AG08395 (cell line): ENCODE measurements at places on chromosomes 4 and X.
A peak's percentile ranks its signal among the peaks of the same experiment; 100 is the strongest.

GRCh38 chrX:103488332-103488731, 31.0 kb downstream of the RAB40A start:
- DNase-seq = peak; percentile 62

- DNase-seq = no peak
Observed at GRCh38 chr4:24471486-24472160, 112.7 kb downstream of the DHX15 start.

- no peak for DNase-seq
Observed at GRCh38 chrX:136906921-136907510, 26.5 kb upstream of the RBMX start.

DNA sequence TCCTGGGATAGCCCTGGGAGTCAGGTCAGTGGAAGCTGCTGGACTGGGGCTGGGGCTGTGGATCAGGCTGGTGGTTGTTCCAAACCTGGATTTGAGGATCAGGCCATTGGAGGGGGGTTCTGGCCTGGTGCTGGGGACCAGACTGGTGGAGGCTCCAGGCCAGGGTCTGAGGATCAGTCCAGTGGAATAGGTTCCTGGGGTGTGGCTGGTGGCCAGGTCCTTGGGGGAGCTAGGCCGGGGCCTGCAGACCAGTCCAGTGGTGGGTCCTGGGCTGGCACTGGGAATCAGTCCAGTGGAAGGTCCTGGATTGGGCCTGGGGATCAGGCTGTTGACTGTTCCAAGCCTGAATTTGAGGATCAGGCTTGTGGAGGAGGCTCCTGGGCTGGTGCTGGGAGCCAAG, 8.0 kb downstream of the ARMCX4 start:
- no peak for DNase-seq

DNA sequence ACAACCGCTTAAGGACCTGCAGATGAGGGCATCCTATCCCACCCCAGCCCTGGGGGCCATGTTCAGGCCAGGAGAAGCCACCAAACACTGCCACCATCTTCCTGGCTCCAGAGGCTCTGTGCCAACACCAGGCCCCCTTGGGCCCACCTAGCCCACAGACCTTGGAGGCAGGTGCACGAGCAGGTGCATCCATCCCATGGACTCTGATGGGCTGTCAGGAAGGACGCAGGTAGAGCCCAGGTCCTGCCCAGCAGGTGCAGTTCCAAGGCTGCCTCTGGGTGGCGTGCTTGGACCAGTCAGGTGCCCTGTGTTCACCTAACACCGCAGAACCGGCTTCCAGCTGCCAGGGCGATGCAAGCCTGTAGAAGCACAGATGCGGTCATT, 22.8 kb upstream of the PDE6B start:
- DNase-seq = no peak

- peak; percentile 8 for DNase-seq
Observed at GRCh38 chr4:115090483-115091075, 22.8 kb downstream of the NDST4 start.

DNA sequence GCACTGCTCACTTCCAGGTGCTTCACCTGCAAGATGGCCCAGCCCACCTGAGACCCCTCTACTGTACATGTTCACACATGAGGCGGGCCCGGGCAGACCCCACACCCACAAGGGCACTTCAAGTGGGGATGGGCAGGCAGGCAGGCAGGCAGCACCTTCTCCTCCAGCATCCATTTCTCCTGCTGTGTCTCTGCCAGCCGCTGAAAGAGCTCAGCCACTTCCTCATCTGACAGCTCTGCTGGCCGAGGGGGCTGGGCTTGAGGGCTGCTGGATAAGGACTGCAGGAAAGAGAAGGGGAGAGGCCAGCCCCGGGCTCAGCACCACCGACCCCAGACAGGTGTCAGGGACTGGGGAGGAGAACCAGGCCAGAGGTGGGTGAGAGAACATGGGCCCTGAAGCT, 4.4 kb upstream of the KCND1 start:
- no peak for DNase-seq

DNA sequence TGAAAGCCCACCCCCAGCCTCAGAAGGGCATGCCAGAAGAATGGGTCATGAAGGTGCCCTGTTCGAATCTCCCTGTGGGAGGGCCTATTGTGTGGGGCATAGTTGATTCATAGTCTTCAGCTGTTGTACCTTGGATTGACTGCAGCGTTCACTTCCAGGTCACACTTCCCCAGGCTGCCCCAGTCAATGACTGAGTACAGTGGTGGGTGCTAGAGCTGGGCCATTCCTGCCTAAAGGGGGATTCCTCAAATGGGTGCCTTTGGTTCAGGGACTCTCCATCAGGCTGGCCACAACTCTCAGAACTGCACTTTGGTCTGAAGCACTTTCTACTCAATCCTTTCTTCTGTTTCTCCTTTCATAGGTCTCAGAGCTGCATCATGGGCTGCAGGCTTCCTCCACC, 35.0 kb upstream of the RASGEF1B start:
- DNase-seq = no peak

GRCh38 chr4:126230269-126230668, 915.5 kb downstream of the FAT4 start:
- DNase-seq = no peak

- no peak for DNase-seq
Observed at GRCh38 chrX:5644776-5645175, 583.9 kb downstream of the NLGN4X start.

DNA sequence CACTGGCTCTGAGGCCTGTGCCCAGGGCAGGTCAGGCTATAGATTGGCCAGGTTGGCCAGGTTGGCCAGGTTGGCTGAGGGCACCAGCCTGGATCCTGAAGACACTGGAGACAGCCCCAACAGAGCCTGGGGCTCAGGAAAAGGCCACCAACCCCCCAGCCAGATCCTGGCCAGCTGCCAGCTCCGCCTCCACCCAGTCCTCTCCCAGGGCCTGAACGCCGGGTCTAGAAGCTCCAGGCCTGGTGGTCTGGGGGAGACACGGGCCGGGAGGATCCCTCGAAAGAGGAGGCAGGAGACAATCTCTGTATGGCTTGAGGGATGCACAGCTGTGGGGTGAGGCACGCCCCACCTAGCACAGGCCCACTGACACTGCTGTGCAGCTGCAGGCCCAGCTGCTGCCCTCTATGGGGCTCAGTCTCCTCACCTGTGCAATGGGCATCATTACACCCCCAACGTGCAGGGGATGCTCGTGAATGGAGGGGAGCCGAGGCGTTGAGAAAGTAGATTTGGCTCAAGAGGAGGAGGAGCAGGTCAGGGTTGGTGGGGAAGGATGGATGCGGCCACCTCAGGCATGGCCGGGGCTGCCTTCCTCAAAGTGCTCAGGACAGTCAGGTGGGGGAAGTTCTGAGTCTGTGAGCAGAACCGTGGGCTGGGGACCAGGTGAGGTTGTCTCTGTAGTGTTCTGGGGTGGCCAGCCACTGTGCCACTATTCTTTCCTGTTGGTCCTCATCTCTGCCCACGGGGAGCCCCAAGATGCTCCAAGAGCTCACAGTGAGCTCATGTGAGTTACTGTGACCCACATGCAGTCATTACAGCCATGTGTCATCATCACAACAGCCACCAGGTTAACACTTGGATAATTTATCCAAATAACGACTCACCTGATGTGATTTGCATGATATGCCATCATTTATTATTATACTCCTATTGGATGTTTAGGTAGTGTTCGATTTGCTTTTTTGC, 10.8 kb upstream of the GAGE10 start:
- no peak for DNase-seq

- DNase-seq = no peak
Observed at GRCh38 chr4:10983885-10984640, 299.5 kb upstream of the CLNK start.

DNA sequence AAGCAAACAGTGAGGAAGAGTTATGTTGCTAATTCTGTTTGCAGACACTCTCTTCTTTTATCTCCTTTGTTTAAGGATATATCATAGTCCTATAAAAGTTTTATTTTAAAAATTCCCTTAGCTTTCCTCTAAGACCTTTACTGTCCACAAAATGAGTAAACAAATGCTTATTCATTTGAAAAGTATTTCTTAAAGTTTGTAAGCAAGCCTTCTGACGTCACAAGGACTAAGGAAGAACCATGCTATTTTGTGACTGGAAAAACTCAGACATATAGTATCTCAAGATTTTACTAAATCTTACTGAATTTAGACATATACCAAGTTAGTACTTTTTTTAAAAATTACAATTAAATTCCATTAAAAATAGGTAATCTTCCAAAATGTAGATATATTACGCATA, 5.2 kb upstream of the RBMXL3 start:
- DNase-seq = peak; percentile 19

DNA sequence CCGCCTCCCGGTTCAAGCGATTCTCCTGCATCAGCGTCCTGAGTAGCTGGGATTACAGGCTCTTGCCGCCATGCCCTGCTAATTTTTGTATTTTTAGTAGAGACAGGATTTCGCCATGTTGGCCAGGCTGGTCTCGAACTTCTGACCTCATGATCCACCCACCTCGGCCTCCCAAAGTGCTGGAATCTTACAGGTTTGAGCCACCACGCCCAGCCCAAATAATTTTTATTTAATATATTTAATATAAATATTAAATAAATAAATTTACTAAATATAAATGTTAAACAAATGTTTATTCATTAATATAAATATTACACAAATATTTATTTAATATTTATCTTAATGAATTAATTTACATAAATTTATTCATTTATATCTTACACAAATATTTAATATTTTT, 120.2 kb downstream of the SHOX start:
- no peak for DNase-seq

DNA sequence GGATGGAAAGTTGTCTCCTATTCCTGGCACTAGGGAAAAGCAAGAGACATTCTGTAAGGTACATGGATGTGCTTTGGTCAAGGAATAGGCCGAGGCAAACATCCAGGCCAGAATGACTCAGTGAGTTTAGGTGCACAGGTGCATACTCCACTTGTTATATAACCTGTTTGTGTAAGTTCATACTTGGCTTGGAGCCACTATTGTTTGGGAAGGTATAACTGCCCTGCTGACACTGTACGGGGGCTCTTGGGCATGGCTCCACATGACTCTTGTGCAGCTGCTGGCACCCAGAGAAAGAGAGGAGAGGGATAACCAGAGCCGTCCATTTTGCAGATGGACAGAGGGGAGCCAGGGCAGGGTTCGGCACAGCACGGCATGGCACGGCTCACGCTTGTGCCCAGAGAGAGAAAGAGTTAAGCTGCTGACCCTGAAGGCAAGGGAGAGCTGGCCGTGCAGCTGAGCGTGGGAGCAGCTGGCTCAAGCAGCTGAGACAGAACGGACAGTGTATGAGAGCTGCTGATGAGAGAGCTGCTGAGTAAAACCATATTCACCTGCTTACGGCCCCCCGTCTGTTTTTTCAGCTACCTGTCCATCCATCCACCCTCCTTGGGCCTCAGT, 98.0 kb downstream of the SLC2A9 start:
- no peak for DNase-seq

GRCh38 chrX:42398967-42399631, 378.9 kb downstream of the PPP1R2C start:
- DNase-seq = no peak

DNA sequence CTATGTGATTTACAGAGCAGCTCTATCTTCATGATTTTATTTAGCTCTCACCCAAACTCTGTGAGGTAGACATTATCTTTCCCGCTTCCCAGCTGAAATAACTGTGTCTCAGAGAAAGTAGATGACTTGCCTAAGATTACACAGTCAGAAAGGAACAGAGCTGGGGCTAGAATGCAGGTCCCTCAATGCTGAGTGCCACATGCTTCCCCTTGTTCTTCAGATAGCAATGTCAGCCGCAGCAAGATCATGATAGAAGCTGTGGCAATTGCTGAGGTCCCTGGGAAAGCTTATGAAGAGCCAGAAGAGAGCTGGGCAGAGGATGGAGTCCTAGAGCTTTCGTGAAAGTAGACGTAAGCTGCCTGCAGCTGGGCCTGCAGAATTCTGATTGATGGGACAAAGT, 11.1 kb upstream of the GABRE start:
- no peak for DNase-seq

DNA sequence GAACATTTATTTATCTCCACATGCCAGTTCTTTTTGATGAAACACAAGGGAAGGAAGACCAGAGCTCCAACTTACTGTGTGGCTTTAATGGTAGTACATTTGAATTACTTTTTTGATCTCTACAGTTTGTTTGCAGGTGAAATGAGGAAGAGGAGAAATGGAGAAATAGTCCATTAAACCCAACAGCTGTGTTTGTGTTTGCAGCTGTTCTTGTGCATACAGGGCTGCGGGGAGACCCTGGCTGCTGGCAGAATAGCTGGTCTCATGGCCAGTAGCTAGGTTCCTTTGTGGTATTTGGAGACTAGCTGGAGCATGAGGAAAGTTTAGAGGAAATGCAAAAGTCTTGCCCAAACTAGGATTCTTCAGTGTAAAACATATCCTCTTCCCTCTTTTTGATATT, 374.8 kb downstream of the GPAT3 start:
- no peak for DNase-seq

- DNase-seq = no peak
Observed at GRCh38 chr4:180832073-180832472, 1411.1 kb upstream of the TENM3 start.

GRCh38 chr4:155901013-155901412, 2.5 kb upstream of the TDO2 start:
- DNase-seq = no peak

GRCh38 chr4:86451560-86452330, 91.9 kb upstream of the MAPK10 start:
- DNase-seq = peak; percentile 17

GRCh38 chrX:70426286-70427278, 3.5 kb downstream of the GDPD2 start:
- DNase-seq = no peak

DNA sequence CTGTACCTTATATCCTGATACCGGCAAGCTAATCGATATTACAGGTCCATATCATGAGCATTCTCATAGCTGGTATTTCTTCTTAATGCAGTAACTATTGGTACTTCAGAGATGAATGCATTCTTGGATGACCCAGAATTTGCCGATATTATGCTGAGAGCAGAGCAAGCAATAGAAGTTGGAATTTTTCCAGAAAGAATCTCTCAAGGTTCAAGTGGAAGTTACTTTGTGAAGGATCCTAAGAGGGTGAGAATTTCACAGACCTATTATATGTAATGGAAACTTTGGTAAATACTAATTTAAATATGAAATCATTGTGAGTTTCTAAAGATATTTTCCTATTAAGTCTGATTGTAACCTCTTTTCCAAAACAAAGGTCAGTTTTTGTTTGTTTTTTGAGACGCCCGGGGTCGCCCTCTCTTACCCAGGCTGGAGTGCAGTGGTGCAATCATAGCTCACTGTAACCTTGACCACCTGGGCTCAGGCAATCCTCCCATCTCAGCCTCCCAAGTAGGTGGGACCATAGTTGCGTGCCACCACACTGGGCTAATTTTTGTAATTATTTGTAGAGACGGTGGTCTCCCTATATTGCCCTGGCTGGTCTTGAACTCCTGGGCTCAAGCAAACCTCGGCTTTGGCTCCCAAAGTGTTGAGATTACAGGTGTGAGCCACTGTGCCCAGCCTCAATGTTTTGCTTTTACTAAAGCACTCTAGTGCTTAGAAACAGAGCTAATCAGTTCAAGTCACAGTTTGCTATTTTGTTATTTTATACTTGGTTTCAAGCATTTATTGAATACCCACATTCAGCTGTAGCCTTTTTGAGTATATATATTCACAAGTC, 18.6 kb downstream of the PI4K2B start:
- no peak for DNase-seq
